Mammary epithelial cell (primary cell): ENCODE measurements at places on chromosomes 4 and X. TPM values are rescaled to one million over a fixed set of nuclear protein-coding genes. Genes with fewer than 3 reads are reported as not detected.

Gene UGT2B7
- not detected for polyA plus RNA-seq

Gene CHIC1
- polyA plus RNA-seq: 2.3 TPM

Gene RNF175
- 1.4 TPM for polyA plus RNA-seq

Gene PNMA6F
- polyA plus RNA-seq: not detected

Gene EXOC1L
- polyA plus RNA-seq: not detected

Gene DCX
- polyA plus RNA-seq: not detected

Gene EFHC2
- polyA plus RNA-seq: 0.18 TPM

DNA sequence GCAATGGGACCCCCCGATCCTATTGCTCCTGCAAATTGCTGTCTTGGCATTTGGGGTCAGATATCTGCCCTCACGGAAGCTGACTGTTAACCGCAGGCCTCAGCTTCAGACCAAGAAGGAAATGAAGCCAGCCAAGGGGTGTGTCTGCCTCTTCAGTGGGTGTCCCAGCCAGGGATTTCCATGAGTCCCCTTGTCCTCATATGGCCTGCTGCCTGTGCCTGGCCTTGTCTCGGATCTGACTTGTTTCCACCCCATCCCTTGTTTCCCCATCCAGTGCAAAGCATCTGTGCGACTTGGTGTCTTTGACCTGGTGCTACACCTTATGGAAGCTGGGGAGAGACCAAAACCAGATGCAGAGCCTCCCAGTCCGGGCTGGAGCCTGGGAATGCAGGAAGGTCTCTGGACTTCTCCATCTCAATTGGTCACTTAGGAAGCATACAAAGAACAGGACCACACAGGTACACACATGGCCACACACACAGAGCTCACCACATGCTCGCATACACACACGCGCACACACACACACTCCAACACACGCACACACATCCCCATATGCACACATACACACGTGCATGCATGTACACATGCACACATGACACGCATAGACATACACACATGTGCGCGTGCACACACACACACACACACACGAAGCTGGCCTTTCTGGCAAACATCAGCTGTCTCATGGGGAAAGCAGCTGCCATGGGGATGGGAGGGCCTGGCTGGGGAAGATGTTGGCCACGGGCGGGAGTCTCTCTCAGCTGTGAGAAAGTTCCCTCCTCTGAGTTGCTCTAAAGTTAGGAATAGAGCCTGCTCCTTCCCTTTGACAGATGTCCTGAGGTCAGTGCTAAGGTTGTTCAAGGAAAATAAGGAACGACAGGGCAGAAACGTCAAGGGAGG, 65.5 kb downstream of the CRMP1 start:
- DNase-seq: no peak

DNA sequence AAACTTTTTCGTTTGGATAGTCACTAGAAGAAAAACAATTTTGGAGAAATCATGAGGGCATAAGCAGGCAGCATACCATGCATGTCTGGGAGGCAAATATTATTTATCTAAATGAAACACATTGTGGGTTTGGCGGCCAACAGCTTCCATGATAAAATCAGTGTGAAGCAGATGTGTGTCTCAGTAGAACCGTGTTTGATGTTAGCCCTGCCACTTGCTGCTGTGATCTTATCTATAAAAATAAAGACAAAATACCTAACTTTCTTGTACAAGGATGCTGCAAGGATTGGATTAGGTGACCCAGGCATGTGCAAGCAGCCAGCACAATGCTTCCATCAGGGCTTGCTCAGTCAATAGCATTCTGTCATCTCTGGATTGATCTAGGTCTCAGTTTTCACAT, 341.4 kb downstream of the PACRGL start:
- DNase-seq: no peak

GRCh38 chr4:122798101-122798500, 28.5 kb upstream of the FGF2 start:
- DNase-seq: peak; percentile 91

DNA sequence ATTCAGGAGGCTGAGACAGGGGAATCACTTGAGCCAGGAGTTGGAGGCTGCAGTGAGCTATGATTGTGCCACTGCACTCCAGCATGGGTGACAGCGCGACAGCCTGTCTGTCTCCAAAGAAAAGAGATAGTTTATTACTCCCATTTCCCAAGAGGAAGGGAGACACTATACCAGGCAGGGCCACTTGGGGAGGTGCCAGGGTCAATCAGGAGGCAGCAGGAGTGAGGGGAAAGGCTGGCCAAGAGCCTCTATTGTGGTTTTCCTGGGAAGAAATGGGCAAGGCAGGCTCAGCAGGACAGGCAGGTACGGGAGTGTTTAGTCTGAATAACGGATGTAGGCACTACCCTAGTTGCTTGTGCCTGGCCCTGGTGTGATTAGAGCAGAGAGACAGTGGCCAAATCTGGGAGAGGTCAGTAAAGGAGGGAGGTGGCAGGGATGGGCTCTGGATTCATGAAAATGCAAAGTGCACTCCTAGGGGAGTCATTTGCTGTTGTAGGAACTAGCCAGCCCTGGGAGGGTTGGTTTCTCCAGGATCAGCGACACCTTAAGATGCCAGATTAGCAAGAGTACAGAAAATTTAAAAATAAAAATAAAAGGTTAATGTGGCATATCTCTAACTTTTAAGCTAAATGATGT, 20.2 kb upstream of the CDKN2AIP start:
- DNase-seq: no peak

DNA sequence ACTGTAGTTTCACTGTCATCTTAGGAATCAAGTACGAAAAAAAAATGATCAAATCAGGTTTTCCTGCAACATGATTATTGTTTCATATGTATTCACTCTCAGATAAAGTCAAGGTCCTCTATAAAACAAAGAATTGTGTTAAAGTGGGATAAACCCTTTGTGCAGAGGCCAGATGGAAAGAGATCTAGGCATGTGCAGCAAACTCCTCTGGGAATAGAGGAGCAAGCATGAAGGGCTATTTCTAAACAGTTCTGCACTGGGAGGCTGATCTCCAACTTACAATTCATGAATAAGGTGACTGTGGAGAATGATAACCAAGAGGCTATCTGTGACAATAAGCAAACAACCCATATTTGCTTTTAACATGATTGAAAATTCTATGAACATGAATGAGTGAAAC, 2.4 kb upstream of the WDFY3 start:
- DNase-seq: no peak

- no peak for DNase-seq
Measured at GRCh38 chr4:189656641-189657040, 284.0 kb upstream of the FRG1 start.

- no peak for DNase-seq
Measured at GRCh38 chr4:123977641-123978081, 581.1 kb downstream of the SPRY1 start.

- no peak for DNase-seq
Measured at GRCh38 chr4:3262208-3263052, 13.5 kb downstream of the MSANTD1 start.

GRCh38 chr4:129146639-129147038, 50.7 kb downstream of the C4orf33 start:
- DNase-seq: no peak

DNA sequence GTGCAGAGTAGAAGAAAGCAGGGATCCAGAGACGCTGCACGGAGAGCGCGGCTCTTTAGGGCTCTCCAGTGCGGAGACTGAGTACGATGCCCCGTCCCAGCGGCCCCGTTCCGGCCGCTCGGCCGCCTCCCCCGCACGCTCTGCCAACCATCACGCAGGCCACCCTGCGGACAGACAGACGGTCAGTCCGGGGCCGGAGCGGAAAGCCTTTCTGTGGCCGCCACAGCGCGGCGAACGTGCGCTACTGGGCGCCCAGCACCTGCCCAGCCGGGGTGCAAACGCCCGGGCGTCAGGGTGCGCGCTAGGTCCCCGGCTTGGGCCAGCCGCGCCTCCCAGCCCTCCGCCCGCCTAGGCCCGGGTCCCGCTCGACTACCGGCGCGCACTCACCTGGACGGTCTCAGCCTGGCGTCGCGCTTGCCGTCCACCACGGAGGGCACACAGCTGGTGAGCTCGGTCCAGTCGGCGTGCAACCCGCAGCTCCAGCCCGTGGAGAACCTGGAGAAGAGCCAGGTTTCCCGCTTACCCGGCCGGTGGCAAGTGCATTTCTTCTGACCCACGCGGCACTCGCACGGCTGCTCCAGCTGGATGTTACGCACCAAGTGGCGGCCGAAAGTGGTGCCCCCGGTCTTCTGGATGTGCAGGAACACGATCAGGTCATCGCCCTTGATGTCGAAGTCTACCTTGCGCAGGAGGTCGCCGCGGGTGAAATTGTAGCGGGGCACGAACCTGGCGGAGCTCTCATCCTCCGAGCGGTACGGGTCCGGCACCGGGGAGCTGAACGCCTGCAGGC, 1.8 kb downstream of the HS6ST2 start:
- no peak for DNase-seq

- peak; percentile 75 for DNase-seq
Measured at GRCh38 chr4:8315435-8316250, 46.1 kb downstream of the HTRA3 start.

- DNase-seq: no peak
Measured at GRCh38 chr4:53686521-53686920, 95.2 kb upstream of the LNX1 start.

DNA sequence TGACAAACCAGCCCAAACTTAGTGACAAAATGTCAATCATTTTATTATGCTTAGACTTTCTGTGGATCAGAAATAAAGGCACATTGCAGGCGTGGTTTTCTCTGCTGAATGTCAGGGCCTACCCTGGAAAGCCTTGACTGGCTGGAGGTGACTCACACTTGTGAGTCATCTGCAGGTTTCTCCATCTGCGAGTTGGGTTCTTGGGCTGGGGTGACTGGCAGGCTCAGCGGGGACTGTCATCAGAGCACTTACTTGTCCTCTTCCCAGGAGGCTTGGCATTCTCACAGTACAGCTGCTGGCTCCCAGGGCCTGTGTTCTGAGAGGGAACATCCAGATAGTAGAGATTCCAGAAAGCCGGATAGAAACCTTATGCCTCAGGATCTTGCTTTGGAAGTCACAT, 153.8 kb upstream of the AGA start:
- peak; percentile 83 for DNase-seq

DNA sequence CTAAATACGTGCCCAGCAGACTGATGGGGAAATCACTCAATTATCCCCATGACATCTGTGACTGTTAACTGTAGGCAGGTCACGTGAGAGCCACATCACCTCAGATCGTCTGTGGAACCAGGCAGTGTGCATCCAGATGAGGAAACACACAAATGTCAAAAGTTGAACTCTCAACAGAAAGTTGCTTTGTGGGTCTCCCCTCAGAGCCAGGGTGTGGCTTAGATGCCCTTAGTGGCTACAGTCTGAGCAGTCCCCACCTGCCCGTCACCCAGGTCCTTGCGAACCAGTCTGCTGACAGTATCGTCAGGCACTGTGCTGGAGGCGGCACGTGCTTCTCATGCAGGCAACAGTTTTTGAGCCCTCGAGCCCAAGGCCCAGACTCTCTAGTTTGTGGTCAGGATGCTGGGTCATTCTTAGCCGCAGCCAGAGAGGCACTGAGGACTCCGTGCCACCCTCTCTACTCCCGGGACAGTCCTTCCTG, 10.8 kb downstream of the TMEM187 start:
- no peak for DNase-seq

DNA sequence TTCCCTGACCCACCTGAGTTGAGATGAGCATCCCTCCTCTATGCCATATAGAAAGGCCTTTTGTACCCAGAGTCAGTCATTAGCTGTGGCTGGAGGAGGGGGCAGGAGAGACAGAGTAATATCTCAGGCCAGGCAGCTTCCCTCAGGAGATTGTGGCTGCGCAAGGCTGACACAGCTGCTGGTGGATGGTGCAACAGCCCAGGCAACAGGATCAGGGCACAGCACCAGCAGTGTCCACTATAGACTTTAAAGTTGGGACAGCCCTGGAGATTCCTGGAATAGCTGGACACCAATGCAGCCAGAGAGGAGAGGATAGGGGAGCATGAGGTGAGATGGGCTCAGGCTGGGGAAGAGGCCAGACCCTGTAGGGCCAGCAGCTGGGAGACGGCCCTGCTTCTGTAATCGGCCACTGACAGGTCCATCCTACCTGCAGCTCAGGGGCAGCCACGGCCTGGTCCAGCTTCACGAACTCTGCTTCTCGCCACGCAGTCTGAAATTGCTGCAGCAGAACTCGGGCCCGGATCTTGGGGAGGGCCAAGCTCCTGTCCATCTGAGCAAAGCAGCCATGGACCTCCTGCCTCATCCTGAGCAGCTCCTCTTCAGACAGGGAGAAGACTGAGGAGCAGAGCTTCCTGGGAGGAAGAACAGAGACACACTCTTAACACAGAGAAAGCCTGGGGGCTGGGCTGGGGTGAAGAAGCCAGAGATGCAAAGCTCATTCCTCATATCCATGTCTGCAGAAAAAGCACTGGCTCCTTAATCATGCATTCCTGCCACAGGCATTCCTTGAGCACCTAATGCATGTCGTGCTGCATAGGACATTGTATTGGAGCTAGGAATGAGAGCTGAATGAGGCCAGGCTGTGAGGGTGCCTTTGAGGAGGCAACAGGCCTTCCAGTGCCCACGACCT, 90.1 kb downstream of the EVC2 start:
- no peak for DNase-seq

DNA sequence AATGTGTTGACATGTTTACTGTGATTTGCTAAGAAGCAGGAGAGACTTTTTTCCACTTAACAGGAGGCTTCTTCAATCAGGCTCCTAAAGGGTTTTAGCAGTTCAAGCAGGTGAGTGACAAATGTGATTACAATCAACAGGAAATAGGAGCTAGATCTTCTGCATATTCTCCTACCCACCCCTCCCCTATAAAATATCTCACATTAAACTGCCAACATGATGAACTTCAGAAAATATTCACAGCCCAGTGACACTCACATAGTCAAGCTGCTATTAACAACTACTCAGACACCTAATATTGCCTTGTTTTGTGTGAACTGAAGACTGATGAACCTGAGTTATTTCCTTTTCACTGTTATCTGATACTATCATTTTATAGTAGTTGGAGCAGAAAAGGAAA, 55.9 kb upstream of the ANTXR2 start:
- DNase-seq: no peak

- DNase-seq: peak; percentile 66
Measured at GRCh38 chr4:157045507-157046127, 30.3 kb upstream of the GLRB start.

GRCh38 chrX:150234126-150234525, 129.0 kb upstream of the MAMLD1 start:
- DNase-seq: no peak

DNA sequence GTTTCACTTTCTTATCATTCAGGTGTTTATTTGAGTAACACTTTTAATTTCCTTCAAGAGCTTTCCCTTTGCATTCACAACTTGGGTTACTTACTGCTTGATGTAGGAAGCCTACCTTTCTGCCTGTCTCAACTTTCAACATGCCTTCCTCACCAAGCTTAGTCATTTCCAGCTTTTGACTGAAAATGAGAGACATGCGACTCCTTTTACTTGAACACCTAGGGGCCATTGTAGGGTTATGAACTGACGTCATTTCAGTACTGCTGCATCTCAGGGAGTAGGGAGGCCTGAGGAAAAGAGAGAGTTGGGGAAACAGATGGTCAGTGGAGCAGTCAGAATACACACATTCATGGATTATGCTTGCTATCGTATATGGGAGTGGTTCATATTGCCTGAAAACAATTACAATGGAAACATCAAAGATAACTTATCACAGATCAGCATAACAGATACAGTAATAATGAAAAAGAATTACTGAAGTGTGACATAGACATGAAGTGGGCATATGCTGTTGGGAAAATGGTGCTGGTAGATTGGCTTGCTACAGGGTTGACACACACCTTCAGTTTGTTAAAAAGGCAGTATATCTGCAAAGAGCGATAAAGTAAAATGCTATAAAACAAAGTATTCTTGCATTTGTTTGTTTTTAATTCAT, 25.7 kb downstream of the USP53 start:
- DNase-seq: no peak
